Activated T-helper 1 cell treated with anti-CD3 and anti-CD28 coated beads, Interleukin-12 subunit alpha, Interleukin-12 subunit beta, Interleukin-2, Interleukin-4 antibody, amounts not matched to agents 30 ng/mL and 10 ng/mL and 1 ng/mL, durations not matched to agents 14 hours and 24 hours and 36 hours (primary cell): ENCODE measurements at places on chromosomes 6 and 20. TPM values are rescaled to one million over a fixed set of nuclear protein-coding genes. Genes with fewer than 3 reads are reported as not detected.

- peak; percentile 43 for DNase-seq
These were observed 13.5 kb upstream of the ZNF391 start for GRCh38 chr6:27374824-27375612.

DNA sequence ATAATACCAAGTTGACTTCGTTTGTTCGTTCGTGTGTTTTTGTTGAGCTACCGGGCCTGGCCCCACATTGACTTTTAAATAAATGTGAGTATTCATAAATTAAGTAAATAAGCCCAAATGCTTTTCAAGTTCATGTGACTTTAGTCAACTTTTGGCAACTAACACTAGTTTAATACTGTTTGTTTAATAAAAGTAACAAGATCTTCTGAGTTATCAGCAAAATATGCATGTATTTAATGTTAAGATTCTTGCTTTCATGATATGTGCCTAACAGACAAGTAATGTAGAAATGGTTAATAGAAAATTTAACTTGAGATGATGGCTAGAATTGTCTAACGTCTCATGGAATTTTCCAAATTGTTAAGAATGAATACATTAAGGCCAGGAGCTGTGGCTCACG is 38.7 kb upstream of the ECI2 start:
- no peak for DNase-seq

Gene FAM110A
- total RNA-seq: 19.0 and 21.1 TPM in 2 replicates

Gene DACT2
- 2.1 and 2.3 TPM in 2 replicates for total RNA-seq

DNA sequence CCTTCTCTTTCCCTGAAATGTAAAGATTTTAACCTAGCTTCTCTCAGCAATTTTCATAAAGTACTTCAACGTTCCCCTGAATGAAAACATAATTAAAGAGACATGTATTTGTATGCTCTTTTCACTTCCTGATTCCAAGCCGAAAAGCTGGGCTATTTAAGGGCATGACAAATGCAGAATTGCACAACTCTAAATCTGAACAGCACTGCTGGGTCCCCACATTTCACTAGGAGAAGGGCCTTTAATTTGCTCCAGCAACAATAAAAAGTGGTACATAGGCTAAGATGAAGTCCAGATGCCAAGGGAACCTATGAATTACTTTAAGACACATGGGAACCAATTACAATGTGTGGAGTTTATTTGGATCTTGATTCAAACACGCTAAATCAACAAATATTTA is 42.0 kb downstream of the IRAK1BP1 start:
- DNase-seq: no peak

GRCh38 chr6:108203189-108204112 is 37.6 kb downstream of the NR2E1 start:
- DNase-seq: no peak

Gene BMP7
- total RNA-seq: 0.12 and 0.21 TPM in 2 replicates

DNA sequence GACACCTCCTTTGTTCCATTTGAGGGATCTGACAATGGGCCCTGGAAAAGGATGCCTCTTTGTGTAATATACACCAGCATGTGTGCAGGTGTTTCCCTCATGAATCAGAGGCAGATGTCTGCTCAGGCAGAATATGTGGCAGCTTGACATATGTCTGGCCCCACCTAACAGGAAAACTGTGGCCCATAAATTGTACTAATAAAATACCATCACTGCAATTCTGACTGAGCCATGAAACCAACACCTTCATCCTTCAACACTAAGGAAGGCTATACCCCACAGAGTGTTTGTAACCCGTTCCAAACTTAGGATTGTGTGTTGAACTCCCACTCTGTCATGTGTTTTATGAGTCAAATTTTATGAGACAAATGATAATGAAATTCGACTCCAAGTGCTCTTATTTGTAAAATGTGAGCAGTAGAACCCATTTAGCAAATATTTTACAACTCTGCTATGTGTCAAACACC is 22.7 kb downstream of the LAMA4 start:
- no peak for DNase-seq

DNA sequence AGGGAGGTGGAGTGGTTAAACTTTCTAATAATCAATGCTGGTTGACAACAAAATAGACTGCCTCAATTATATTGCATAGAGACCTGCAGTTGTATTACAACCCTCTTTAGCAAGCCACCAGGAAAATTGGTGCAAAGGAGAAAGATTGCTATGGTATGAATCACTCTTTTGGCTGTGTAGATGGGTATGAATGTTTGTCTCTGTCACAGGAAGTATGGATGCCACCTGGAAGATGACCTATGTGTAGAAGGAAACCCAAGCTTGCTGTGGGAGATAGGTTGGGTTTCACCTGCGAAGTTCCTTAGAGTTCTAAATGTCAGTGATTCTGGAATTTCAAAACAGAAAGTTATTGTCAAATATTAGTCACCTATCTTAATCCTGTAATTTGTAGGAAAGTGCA is 134.6 kb downstream of the SOBP start:
- DNase-seq: no peak

Gene EDN1
- 0.12 and 0.36 TPM in 2 replicates for total RNA-seq
